ENCODE measurements at places on chromosomes 1 and 21. TPM values are rescaled to one million over a fixed set of nuclear protein-coding genes. Genes with fewer than 3 reads are reported as not detected.

Gene SLAMF8
- not detected for total RNA-seq

Gene CRP
- not detected for total RNA-seq

Gene HCRTR1
- total RNA-seq = not detected

Gene SPRR1A
- total RNA-seq = not detected

All from smooth muscle cell of the pulmonary artery (primary cell).